ENCODE measurements at places on chromosomes 5 and 9.

GRCh38 chr5:175711031-175711430 is 53.2 kb downstream of the HRH2 start:
- DNase-seq: no peak

DNA sequence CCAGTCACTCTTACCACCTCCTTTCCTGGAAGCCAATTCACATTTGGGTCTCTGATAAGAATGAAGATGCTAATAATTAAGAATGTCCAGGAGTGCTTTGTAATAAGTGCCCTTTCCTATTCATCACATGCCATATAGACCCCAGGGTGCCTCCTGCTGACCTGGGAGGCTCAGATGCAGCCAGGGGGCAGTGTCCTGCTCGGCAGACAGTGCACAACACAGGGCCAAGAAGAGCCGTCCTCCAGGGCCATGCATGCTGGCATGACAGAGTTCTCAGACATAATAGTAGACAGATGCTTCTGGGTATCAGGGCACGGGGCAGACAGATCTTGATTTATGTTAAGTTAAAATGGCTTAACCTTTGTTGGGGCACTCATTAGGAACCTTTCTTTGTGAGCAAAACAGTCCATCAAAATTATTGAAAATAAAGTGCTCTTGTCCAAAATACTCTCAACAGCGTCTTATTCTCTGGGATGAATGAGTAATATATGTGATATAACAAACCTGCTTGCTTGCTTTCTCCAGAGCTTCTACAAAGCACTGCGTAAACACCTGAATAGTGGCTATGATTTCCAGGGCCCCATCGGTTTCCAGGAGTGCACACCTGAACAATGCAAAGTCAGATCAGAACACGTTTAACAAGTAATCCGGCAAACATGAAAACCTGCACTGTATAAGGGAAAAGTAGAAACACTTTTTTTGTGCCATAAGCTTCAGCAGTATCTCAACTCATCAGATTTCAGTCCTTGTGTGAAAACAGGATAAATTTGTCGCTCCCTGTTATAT is 192.7 kb downstream of the FANCC start:
- DNase-seq: no peak

DNA sequence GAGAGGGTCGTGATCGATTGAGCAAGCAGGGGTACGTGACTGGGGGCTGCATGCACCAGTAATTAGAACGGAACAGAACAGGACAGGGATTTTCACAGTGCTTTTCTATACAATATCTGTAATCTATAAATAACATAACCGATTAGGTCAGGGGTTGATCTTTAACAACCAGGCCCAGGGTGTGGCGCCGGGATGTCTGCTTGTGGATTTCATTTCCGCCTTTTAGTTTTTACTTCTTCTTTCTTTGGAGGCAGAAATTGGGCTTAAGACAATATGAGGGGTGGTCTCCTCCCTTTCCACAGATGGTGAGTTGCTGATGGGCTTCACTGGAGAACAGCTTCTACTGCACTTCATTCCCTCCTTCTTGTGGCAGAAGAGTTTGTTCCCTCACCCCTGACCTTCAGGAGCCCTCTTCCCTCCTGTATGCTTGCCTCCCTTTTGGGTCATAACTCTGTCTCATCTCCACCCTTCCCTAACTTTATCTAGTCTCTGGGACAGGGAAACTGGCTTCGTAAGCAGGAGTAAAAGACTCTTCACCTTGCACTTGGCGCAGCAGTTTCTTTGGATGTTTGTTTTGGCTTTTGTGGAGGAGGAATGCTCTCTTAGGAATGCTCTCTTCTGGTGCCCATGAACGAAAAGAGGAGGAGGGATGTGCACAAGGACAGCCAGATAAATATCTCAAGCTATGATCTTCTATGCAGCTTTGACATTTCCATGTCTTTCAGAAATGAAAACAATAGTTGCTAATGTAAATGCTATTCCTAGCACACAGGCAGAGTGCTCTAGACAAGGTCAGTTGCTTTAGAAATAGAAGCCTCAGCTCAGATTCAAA is 139.8 kb upstream of the RPS23 start:
- no peak for DNase-seq

GRCh38 chr9:22208846-22209585 is 199.9 kb upstream of the CDKN2B start:
- DNase-seq: no peak

DNA sequence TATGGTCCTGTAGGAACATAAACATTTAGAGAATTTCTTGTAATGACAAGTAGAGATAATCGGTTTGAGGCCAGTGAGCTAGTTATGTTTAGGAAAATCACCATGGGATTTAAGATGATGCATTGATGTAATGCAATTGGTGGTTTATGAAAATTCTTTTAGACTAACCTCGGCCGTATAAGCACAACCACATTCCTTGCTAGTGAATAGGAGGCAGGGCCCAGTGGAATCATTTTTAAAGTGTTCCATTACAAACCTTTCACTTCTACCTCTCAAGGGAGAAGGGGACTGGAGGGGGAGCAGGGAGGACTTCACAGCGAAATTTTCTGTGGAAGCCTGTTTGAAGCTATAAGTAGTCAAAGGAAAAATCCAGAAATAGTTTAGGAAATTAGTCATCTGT is 71.8 kb upstream of the NFIL3 start:
- DNase-seq: no peak

DNA sequence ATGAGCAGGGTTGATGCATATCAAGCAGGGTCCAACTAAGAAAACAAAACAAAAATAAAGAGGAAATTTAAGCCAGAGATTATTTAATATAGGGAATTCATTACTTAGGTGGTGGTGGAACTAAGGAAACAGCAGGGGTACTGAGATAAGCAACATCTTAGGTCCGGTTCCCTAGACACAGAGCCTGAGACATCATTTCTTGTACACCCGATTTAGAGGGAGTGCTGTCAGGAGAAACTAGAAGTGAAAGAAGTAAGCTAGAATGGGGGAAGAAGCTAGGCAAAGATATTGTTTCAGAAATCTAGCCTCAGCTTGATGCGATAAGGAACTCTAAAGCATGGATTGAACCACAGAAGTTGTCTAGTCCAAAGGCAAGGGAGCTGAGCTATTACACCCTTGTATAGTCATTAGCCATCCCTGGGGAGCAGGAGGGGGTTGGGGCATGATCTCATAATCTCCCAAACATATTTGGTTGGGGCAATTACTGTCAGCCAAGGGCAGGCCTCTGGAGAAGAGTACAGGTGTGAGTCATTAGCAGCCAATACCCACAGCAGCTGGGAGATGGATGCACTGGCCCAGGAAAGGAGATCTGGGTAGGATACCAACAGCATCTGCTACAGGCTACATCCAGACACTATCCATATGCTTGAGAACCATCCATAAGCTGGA is 194.5 kb downstream of the ARL15 start:
- no peak for DNase-seq

Data from activated T-cell treated with anti-CD3 and anti-CD28 coated beads for 4 hours (primary cell).